T-helper 9 cell (primary cell): ENCODE measurements at places on chromosomes 3 and 15.
A peak's percentile ranks its signal among the peaks of the same experiment; 100 is the strongest.

GRCh38 chr3:181075098-181075497, 85.6 kb upstream of the DNAJC19 start:
- no peak for DNase-seq

DNA sequence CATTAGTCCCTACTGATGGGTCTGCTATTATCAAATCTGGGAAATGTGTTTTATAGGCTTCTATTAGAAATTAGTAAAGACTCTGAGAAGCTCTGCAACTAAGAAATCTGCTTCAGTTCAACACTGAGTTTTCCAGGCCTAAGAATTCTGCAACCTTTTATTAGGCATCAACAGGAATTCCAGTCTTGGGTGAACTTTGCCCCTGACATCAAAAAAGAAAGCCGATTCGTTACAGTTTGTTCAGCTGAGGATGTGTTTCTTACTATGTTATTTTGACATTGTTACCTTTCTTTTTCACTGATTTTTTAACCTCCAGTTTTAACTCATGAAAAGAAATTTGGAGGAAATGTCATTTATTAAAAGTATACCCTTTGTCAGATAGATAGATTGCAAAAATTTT, 131.5 kb upstream of the KCNH8 start:
- no peak for DNase-seq

GRCh38 chr3:149579838-149580542, 77.8 kb downstream of the WWTR1 start:
- no peak for DNase-seq

DNA sequence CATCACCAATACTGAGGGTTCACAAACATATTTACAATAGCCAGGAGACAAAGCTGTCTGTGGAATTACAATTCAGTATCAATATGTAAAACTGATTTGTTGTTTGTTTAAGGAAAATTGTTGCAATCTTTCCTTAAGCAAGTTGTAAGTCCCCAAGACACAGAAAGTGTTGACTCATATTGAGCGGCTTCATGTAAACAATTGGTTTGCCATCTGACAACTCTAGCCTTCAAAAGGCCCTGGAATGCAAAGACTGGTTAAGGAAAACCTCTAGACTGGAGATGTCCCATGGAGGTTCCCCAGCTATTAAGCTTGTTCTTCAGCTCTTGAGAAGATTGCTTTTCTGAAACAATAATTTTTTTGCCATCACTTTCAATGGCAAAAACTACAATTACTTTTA, 283.7 kb upstream of the PROK2 start:
- DNase-seq, result no peak

DNA sequence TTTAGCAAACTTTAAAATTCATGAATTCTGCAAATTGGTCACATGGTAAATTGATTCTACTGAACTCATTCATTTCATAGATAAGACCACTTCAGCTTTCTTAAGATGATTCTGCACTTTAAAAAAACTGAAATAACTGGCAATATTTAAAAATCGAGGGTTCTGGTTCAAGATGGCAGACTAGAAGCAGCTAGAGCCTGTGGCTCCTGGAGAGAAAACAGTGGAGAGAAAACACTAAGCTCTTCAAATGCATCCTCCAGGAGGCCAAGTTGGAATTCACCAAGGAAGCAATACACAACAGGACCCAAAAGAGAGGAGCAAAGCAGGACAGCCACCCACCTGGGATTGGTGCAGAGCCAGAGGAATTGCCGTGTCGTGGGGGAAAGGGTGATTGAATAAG, 132.1 kb downstream of the SPATA16 start:
- DNase-seq, result no peak

GRCh38 chr3:52034212-52034611, 22.2 kb downstream of the DUSP7 start:
- DNase-seq, result no peak

- DNase-seq, result peak; percentile 51
Observed at GRCh38 chr3:16550676-16551341, 37.3 kb upstream of the RFTN1 start.

DNA sequence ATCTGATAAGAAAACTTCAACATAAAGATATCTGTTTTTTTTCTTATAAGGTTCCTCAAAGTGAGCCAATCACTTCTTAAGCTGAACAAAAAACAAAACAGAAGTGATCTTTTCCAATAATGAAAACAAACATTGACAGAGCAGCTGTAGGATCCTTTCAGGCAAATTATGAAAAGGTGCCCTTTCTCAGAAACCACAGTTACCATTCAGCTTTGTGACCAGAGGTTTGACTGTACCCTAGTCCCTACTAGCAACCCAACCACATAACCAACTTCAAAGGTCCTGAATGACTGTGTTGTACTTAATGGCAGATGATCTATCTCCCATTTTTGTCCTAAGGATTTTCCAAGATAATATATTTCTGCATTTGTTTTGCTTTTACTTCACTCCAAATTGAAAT, 39.4 kb upstream of the CCR2 start:
- no peak for DNase-seq

- DNase-seq, result no peak
Observed at GRCh38 chr15:76222159-76222558, 89.1 kb downstream of the ETFA start.

GRCh38 chr3:6262010-6262409, 598.9 kb upstream of the GRM7 start:
- DNase-seq, result no peak

DNA sequence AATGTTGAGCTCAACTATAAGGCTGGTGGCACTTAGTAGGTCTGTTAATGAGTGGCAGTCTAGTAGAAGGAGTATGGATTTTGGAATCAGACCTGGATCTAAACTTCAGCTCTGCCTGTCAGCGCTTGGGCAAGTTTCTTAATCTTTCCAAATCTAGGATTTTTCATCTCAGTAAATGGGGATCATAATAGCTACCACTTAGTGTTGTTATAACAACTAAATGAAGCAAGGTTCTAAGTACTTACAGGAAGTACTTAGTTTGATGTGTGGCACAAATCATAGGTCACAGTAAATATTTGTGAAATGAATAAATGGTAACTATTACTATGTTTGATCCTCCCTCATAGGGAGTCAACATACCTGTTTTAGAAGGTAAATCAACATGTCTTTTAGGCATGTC, 31.4 kb downstream of the SLC49A4 start:
- no peak for DNase-seq

DNA sequence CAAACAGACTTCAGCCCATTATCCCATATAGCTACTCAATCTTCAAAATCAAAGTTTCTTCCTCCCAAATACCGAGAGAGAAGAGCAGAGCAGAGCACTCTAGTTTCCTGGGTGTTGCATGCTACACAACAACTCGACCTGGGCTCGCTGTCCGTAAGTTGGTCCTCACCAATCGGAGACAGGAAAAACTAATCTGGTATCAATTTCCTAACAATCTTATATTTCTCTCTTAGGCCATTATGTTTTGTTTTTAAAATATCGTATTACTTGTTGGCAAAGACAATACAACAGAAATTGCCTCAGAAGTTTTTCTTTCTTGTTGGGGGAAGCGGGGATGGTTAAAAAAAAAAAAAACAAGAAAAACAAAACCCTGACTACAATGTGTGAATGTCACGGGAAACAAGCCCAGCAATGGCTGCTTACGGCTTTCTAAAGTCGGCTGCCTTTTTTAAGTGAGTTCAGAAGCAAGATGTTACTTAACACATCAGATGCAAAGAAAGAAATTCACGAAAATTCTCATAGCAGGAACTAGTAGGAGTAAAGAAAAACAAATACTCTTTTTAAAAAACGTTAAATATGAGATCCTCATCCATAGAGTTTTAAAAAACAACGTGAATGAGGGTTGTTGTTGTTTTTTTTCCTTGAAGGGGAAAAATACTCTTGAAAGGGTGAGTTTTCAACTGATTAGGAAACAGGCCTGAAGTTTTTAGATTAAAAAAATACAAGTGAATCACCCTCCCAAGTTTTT, 1.9 kb downstream of the VGLL4 start:
- DNase-seq, result no peak

- DNase-seq, result no peak
Observed at GRCh38 chr3:76561494-76562236, 478.2 kb upstream of the ROBO2 start.

DNA sequence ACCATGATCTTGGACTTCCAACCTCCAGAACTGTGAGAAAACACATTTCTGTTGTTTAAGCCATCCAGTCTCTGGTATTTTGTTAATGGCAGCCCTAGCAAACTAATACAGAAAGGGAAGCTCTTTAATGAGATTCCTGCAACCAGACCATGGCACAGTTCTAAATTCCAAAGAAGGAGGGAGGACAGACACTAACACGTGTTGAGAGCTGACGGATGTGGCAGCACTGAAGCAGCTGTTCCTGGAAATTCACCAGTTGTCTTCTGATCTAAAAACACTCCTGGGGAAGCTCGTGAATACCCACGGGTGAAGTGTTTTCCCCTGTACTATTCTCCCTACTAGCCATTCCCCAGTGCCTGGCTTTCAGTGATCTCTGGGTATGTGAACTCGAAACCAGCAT, 56.7 kb downstream of the RPL22L1 start:
- DNase-seq, result no peak

DNA sequence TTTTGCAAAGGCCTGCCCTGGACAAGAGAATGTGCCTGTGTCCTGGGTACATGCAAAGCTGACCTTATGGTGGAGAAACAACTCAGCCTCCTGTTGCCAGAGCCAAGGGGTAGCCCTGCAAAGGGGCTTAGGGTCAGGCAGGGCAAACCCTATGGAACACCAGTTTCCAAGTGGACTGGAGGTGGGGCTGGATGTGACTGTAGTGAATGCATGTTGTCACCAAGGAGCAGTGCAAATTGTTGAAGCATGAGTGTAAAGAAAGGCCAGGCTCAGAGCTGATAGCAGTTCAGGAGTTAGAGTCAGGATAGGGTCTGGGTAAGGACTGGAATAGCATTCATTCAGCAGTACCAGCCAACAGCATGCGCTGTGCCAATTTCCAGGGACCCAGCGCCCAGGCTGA, 82.9 kb upstream of the PXYLP1 start:
- no peak for DNase-seq

GRCh38 chr3:26308454-26308853, 314.1 kb upstream of the LRRC3B start:
- no peak for DNase-seq

DNA sequence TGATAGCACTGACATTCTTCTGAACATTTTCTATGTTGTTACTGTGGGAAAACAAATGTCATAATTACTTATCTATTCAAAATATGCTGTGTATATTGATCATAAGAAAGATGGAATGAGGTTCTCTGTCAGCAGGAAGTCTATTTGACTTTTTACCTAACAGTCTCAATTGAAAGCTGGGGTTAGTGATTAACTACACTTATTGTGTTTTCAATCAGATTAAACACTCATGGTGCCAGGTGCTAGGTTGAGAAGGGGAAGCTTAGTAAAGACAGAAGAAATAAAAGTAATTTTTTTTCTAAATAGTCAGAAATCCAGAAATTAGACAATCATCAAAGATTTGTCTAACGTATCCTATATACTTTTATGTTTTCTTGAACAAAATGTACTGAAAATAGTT, 281.0 kb upstream of the NR2E3 start:
- DNase-seq, result no peak

GRCh38 chr15:71386005-71386404, 270.7 kb downstream of the THSD4 start:
- DNase-seq, result no peak

- no peak for DNase-seq
Observed at GRCh38 chr3:139764936-139765335, 87.2 kb upstream of the NMNAT3 start.

DNA sequence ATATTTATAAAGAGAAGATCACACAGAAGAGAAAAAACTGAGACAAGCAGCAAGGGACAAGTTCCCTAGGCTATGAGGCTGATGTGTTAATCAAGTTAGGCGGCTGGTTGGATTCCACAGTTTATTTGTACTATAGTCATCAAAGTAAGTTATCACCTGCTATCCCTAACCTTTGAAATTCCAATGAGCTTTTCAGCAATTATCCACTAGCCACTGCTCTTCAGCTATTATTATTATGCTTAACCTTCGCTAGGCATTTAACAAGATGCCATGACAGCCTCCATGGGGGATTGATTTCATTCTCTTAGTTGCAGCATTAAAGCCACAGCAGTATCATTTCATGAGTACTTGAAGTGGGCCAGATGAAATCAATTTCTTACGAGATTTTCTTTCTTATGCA, 699.5 kb upstream of the NAALADL2 start:
- DNase-seq, result no peak

DNA sequence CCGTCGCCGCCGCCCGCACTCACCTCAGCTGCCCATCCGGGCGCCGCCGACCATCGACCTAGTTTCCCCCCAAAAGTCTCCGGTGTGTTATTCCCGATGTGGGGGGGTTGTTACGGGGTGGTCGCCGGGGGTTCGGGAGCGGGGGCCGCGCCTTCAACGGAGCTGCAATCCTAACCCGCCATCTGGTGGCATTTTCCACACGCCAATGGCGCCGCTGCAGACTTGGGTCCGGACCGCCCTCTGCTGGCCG, at the start of gene STAG1:
TSS of gene STAG1 (minus strand) at position 207 of the 250 bp plus-strand sequence. CDS start 121,480 bp downstream, outside the sequence.
- no peak for DNase-seq

- no peak for DNase-seq
Observed at GRCh38 chr15:99486371-99487336, 79.1 kb upstream of the MEF2A start.

DNA sequence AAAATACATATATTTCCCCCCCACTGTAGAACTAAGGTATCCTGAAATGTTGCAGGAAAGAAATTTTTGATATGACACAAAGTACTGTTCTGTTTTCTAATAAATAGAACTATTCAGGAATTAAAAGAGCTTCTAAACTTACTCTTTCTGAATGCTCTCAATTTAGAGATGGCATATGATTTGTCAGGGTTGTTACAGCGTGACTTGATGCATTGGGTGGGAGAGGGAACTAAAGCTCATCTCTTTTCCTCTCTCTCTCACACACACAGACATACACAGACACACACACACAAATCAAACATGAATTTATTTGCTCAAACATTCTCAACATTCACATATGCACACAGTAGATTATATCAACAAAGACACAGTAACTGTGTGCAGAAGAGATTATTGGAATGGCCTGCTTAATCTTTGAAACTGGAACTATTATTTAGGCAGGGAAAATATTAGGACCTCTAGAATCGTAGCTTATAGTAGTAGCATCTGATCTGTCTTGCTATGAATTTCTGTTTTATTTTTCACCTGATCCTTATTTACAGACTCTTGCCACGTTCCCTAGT, 807.4 kb upstream of the GBE1 start:
- no peak for DNase-seq

DNA sequence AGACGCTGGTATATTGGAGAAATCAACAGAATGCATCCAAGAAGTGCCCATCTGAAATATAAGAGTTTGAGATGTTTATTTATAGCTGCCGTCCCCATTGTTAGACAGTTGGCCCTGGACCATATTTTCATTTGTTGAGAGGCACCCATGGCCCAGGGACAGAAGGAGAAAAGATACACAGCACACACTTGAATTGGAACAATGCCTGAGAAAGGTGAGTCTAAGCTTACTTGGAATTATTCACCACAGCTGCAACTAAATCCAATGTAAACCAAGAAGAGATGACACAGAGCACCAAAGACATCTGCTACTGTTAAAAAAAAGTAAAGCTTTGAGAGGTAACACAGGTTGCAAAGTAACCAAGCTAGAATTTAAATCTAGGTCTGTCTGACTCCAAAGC, 525.5 kb upstream of the NAALADL2 start:
- no peak for DNase-seq

DNA sequence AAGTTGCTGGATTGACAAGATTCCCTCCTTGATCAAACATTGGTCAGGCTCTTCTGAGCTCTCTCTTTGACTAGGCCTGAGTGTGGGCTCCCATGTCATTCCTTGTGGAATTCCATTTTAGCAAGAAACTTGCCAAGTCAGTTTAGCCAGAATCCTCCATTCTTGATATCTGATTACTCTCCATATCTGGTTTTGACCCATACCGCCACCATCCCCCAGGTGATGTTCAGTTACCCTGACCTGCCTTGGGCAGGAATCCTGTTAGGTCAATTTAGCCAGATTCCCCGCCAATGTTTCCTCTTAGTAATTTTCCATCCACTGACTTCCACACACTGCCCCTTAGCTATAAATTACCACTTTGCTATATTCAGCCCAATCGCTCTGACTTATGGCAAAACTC, 1.0 kb upstream of the PCCB start:
- DNase-seq, result no peak
